AG08395 (cell line): ENCODE measurements at places on chromosomes 2 and 18.

DNA sequence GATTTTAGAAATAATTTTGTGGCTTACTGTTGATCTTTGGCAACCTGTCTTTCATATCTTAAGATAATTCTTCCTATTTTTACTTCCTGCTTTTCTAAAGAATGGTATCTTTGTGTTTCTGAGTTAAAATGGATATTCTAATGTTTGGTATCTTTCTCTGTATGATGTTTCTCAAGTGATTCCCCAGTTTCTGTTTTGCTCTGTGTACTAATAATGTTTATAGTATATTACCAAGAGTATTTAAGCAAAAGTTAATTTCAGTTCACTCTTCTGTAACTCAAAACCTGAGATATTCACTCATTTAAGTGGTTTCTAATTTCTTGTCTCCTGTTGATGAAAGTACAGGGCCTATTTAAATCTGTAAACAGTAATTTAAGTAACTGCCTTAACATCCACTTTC, 58.3 kb downstream of the CCDC150 start:
- no peak for DNase-seq

DNA sequence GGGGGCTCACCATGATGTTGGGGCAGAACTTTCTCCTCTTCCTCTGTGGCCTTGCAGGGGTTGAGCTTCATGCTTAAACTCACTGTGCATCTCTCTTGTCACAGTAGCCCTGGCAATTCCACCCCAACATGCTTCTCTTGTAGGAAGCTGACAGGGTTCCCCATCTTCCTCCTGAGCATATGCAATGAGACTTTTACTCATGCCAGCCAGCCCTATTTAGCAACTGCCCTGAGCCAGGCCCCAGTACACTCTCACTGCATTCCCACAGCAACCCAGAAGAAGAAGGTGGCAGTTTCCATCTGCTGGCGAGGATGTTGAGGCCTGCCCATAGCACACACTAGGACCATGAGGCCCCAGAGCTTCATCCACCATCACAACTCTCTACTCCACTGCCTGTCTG, 72.2 kb upstream of the TEX51 start:
- no peak for DNase-seq

GRCh38 chr2:226118471-226119429, 680.9 kb downstream of the IRS1 start:
- peak; percentile 66 for DNase-seq

GRCh38 chr18:4318311-4318710, 136.8 kb downstream of the DLGAP1 start:
- no peak for DNase-seq

GRCh38 chr2:164839914-164840457, 1.6 kb downstream of the COBLL1 start:
- peak; percentile 5 for DNase-seq

DNA sequence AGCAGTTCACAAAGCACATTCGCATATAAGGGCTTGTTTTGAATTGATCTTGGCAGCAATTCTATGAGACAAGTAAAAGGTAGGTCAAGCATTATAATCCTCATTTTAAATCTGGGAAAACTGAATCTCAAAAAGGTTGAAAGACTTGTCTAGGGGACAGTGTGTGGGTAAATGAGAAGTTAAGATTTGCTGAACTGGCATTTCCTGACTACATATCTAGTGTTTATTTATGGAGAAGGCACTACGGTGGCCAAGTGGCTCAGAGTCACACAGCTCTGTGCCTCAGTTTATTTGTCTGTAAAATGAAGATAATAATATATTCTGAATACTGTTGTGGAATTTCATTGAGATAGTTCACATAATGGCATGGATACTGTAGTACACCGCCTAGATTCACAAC, 16.3 kb upstream of the IL1RN start:
- DNase-seq = no peak

DNA sequence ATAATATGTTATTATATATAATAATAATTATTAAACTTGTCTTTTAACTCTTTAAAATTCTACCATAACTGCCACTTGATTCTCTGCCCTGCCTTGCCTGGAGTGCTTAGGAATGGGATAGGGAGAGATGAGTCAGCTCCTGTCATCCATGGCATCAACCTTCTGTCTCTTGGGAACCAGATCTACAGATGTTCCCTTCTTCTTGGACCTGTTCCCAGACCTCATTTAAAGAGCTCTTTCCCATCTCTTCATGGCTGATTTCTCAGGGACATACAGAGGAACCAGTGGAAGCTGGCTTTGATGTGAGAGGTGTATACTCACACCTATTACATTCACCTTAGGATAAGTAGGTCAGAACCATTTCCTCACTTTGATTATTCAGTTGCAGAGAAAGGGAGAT, 155.3 kb upstream of the MYO3B start:
- DNase-seq = peak; percentile 85

DNA sequence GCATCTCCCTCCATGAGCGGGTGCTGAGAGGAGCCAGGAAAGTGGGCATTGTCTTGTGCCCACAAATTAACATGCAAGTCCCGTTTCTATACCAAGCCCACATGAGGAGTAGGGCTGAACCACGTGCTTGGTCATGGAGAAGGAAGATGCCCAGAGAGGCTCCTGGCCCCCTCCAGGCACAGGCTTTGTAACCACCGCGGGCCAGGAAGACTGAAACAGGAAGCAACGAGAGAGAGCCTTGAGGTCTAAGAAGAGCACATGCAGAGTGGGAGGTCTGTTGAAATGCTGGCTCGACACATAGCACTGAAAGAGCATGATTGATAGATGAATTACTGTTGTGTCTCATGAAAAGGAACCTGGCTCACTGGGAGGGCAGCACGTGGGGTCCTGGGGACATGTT, 36.3 kb downstream of the VWA3B start:
- no peak for DNase-seq

DNA sequence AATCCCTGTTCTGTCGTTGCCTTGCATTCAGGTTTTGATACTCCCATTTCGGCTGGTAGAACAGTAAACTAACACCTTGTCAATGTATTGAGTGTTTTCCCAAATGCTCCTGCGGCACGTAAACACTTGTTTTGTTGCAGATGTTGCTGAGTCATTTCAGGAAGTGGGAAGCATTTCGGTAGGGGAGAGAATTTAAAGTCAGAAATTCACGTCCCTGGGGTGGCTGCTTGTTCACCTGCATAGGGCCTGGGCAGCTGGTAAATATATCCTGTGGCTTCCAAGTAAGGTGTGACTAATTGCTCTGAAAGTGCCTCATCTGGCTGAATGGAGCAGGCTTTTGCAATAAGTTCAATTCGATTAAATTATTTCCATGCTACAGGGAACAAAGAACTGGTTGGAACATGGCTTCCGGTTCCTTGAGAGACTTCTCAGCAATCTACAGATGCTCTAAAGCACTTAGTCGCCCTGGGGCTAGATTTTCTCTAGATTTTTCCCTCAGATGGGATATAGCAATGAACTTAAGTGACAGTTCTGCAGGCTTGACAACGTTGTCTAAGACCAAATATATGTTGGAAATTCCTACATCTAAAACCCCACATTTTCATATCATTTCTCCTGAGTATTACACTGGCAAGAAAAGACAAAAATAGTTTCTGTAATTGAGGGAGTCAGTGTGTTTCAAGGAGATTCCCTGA, 5.2 kb downstream of the GALR1 start:
- DNase-seq = no peak

- no peak for DNase-seq
Measured at GRCh38 chr2:109325570-109325969, 196.6 kb downstream of the SH3RF3 start.

DNA sequence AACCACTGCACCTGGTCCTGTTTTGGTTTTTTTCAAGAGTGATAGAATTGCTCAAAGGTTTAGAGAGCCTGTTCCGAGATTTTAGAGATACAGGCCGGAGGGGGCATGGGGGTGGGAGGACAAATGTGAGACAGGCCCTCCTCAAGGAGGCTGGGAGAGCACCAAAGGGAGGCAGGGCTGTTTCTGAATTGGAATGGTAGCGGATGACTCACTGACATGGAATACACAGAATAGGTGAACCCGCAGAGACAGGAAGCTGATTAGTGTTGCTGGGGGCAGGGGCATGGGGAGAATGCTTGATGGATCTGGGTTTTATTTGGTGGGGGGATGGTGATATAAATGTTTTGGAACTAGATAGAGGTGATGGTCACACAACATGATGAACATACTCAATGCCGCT, 111.0 kb upstream of the MGAT5 start:
- DNase-seq = no peak

GRCh38 chr2:17790536-17790935, 25.7 kb upstream of the MSGN1 start:
- DNase-seq = no peak

DNA sequence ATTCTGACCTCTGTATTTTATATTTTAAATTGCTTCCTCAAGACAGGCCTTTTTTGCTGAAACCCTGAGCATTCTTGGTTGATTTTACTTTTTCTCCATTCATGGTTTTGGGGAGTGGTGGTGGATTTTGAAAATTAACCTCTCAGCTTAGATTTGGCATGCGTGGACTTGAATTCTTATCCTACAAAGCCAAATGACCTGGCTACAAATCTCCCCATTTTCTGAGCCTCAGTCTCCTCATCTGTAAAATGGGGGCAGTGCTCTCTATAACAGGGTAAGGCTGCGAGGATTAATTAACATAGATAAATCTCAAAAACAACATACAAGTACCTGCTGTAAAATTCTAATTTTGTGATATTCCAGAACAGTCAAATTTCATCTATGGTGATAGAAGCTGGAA, 103.4 kb upstream of the CDCA7 start:
- DNase-seq = no peak

- DNase-seq = peak; percentile 44
Measured at GRCh38 chr2:30514134-30514847, 67.2 kb downstream of the LCLAT1 start.

DNA sequence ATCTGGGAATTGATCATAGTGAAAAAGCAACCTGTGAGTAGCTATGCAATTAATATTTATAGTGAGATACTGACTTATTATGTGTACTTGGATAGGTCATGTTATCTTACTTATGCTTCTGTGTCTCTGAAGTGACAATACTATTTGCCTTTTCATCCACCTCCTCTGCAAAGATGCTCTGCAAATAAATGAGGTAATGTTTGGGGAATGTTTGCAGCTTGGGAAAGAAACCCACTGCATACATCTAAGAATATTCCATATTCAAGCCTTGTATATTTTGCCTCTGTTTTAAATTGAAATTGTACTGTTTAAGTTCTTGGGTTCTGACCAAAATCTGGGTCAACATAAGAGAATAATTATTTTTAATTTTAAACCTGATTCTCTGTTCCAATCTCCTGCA, 217.4 kb upstream of the DTNA start:
- no peak for DNase-seq

GRCh38 chr2:62030902-62031301, 125.4 kb downstream of the COMMD1 start:
- no peak for DNase-seq

DNA sequence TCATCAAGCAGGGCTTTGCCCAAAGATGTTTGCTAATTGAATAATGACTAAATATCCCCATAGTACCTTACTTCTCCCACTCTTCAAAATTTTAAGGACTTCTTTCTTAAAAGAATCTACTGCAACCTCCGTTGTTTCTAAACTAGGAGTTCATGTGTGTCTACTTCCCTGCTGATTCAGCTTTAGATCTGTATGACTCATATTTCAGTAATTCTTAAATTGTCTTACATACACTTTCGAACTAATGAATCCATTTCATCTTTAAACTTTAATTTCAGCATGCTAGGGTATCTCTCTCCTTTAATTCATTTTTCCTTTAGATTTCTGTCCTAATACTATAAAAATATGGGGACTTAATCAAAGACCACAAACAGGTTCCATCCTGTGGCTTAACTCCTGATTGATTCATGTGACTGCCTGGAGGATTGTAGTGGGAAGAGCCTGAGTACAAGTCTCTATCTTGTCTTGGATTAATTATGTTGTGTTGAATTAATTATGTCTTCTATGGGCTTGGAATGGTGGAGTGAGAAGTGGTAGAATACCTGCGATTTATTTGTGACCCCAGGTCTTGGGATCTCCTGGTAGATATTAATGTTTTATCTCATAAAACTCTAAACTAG, 24.9 kb upstream of the COL5A2 start:
- peak; percentile 45 for DNase-seq

GRCh38 chr2:237309416-237309815, 104.5 kb downstream of the COL6A3 start:
- DNase-seq = no peak

- DNase-seq = peak; percentile 59
Measured at GRCh38 chr2:15561574-15562344, 625 bp upstream of the NBAS start.

GRCh38 chr2:228543117-228543516, 361.6 kb upstream of the SPHKAP start:
- DNase-seq = no peak

DNA sequence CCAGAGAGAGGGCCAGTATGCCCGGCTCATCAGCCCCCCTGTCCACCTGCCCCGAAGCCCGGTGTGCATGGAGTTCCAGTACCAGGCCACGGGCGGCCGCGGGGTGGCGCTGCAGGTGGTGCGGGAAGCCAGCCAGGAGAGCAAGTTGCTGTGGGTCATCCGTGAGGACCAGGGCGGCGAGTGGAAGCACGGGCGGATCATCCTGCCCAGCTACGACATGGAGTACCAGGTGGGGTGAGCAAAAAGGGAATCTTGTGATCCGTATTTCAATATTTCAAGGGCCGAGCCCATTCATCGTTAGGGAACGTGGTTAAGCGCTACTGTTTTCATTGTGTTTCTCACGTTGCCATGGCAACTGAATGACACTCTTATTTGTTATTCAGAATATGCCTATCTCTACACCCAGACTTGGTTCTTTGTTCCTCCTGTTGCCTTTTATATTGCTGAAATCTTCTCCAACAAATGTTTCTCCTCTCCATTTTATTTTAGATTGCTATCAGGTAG, 81.5 kb downstream of the NRP2 start:
- DNase-seq = peak; percentile 89

DNA sequence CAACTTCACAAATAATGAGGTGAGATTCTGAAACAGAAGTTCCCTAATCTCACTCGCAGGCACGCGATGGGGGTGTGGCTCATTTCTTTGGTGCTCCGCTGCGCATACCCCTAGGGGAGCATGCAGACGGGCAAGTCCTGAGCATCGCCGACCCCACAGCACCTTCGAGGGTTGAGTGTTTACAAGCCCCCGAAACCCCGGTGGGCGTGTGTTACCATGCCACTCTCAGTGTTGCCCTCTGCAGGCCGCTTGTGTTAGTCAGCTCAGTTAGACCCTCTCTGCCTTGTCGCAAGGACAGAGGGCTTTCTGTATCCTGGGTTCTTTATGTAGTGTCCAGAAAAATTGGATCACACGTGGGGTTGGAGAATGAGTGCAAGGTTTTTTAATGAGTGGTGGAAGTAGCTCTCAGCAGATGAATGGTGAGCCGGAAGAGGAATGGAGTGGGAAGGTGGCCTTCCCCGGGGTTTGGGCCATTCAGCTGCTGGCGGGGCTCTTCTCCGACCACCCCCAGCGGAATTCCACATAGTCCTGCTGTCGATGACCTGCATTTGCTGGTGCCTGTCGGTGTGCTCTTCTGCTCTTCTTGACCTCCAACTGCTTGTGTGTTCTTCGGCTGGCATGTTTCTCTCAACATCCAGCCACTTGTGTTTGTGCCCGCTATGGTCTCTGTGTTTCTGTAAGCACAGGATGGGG, 191.3 kb downstream of the RPRM start:
- no peak for DNase-seq
